Fibroblast of villous mesenchyme (primary cell): ENCODE measurements at places on chromosomes 2 and 18.

DNA sequence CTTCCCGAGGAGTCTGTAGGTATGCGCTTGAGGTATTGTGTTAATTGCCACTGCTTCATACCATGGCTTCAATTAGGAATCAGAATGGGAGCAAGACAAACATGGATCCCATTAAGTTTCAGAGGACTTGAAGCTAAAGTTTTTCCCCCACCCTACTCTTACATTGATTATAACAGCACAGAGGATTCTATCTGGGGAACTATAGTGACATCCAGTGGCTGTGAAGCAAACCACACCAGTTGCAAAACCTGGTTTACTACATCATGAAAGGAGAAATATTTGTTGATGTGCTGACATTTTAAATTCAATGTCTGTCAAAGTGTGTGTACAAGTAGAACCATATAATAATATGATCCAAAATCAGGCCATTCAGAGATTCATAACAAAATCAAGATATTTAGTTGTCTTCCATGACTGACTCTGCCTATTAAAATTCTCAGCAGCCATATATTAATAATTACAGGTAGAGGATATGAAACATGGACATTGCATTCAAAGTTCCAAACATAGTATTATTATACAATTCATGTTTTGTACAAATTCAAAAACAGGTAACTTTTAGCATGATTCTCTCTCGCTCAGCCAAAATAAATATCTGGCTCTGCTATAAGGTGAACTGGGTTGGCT is 82.9 kb downstream of the GRB14 start:
- peak; percentile 44 for DNase-seq

DNA sequence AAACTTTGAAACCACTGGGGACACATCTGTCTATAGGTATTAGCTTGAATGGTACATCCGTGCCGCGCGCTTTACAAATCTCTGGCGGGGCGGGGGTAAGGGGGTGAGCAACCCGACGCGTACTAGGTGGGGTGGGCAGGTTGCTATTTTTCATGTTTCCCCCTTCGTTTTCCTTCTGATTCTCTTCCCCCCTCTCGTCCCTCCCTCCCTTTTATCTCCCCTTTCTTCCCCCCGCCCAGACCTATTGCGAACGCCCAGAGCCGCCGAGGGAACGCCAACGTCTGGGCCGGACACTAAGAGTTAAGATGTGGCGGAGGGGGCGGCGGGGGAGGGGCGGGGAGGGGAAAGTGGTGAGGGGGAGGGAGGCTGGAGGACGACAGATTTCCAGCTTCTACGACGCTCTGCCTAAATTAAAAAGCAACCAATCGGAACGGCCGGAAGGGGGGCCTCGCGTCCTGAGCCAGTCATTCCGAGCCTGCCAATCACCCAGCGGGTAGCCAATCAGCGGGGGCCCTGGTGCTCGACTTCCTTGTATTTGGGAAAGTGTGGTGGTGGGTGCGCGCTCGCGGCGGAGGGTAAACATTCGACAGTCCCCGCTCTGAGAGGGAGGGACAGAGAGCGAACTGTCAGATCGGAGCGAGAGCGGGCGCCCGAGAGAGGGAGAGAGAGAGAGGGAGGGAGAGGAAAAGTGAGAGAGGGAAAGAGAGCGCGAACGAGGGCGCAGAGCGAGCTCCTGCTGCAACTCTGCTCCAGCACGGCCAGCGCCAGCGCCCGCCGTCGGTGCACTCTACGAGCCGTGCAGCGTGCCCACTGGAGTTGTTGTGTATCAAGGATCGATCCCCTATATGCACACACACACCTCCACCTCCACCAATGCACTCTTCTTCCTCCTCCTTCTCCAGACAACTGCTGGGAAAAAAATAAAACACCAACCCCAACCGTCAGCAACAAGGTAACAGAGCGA is at the start of gene POU3F3:
POU3F3 (plus strand) TSS at position 582 of the 964 bp plus-strand sequence. CDS start 1,396 bp downstream, outside the sequence.
- DNase-seq = peak; percentile 14

- no peak for DNase-seq
These were observed 629.4 kb downstream of the TSN start for GRCh38 chr2:122384768-122385333.

GRCh38 chr2:29146197-29146596 is 31.0 kb downstream of the CLIP4 start:
- DNase-seq = no peak

DNA sequence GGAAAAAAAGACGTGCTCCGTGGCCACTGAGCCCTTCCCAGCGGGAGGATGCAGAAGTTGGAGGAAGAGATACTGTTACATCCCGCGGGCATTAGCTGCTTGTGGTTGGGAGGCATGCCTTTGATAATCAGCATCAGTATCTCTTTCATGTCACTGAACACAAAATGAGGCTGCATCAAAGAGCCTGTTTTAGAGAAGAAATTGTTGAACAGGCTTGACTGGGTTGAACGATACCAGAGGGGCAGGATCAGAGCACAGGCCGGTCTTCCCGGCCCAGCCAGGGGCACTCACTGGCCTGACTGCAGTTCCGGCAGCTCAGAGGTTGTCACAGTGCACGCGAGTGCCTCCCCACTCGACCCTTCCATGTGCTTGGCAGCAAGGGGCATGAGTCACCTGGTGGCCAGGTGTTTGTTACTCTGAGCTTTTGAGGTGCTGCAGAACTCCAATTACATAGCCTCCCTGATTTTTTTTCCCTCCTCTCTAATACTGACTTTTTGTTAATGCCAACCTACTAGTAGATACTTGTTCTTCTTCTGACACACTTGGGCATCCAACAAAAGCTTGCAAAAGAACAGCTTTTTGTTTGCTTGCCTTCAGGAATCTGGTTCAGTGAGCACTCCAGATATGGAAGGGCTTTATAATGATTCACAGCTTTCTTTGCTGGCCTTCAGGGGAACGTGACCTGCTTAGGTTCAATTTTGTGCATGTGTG is 121.6 kb downstream of the VAPA start:
- DNase-seq = no peak

GRCh38 chr2:189129971-189130370 is 49.6 kb downstream of the COL5A2 start:
- DNase-seq = peak; percentile 72

GRCh38 chr2:181627545-181627944 is 29.4 kb downstream of the CERKL start:
- peak; percentile 14 for DNase-seq

DNA sequence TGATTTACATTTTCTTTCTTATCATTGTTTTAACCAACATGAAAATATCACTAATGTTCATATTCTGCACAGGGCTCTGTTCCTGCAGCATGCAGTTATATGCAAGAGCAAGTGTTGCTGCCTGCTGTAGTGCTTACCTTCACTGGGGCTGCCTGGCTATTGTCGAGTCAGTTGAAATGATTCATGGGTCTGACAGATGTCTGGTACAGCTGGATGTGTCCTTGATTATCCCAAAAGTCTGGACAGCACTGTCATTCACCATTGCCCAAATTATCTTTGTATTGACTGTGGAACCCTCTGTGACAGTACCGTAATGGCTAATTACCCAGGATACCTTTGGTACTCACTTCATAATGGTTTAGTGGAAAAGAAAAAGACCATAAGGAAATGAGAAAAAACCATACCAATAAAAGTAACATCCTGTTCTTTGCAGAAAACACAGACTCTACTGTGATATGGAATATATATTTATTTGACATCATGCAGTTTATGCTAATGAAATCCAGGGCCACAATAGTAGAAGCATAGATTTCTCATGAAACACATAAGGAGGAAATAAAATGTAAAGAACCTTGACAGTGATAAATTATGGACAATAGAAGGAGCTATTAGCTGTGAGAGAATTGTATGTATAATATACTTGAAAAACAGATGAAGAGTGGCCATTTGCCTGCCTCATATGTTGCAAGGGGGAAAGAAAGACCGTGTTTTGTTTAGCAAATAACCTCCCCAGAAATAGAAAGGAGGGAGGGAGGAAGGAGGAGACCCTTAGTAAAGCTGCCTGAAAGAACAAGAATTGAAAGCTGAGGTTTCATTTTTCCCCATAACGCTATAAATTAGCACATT is 249.8 kb upstream of the ATP5MC3 start:
- no peak for DNase-seq

- DNase-seq = no peak
These were observed 2.4 kb downstream of the CYP27C1 start for GRCh38 chr2:127217470-127218325.

DNA sequence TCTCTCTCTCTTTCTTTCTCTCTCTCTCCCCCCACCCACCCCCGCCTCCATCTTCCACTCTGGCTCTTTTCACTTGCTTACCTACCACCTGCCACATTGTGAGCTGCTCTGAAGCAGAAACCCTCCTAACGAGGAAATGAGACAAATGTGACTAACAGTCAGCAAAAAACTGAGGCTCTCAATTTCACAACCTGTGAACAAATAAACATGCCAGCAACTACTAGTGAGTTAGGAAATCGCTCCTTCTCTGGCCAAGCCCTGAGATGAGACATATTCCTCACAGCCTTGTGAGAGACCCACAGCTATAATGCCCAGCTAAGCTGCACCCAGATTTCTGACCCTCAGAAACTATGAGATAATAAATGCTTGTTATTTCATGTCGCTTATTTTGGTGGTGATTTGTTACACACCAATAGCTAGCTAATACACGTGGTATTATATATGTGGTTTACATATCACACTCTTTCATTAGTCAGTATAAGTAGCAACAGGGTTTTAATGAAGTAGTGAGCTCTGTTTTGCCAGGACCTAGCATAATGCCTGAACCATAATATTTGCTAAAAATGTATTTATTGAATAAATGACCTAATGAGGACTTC is 8.4 kb upstream of the ZNF521 start:
- DNase-seq = peak; percentile 7

DNA sequence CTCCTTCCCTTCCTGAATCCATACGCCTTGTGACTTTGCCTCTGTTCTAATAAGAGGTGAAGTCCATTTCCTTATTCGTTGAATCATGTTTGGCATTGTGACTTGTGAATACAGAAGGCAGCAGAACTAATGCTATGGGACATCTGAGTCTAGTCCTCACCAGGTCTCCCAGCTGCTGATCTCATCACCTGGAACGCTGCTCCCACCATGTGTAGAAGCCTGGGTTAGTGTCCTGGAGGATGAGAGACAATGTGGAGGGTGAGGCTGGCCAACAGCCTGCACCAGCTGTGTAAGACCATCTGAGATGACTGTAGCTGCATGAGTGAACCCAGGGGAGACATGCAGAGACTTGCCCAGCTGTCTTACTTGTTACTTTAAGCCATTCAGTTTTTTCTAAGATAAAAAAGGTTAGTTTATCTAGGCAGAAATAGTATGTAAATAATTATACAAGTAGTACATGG is 3.5 kb upstream of the HAAO start:
- DNase-seq = peak; percentile 51

GRCh38 chr2:69223759-69224511 is 163.1 kb downstream of the GFPT1 start:
- no peak for DNase-seq

DNA sequence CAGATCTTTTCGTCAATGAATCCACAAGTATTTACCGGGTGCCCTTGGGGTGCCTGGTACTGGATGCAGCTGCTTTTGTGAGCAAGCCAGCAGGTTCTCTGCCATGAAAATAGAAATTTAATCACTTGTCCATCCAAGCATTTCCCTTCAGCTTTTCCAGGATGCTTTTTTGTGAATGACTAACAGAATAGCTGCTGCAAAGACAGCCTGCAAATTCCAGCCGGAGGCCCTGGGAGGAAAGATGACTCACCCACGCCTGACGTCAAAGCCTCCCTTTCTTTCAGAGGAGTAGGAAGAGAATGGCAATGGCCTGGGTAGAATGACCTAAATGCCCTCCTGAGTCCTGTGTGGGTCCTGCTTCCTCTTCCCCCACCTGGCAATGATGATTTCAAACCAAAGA is 111.9 kb downstream of the AP1S3 start:
- DNase-seq = peak; percentile 98

DNA sequence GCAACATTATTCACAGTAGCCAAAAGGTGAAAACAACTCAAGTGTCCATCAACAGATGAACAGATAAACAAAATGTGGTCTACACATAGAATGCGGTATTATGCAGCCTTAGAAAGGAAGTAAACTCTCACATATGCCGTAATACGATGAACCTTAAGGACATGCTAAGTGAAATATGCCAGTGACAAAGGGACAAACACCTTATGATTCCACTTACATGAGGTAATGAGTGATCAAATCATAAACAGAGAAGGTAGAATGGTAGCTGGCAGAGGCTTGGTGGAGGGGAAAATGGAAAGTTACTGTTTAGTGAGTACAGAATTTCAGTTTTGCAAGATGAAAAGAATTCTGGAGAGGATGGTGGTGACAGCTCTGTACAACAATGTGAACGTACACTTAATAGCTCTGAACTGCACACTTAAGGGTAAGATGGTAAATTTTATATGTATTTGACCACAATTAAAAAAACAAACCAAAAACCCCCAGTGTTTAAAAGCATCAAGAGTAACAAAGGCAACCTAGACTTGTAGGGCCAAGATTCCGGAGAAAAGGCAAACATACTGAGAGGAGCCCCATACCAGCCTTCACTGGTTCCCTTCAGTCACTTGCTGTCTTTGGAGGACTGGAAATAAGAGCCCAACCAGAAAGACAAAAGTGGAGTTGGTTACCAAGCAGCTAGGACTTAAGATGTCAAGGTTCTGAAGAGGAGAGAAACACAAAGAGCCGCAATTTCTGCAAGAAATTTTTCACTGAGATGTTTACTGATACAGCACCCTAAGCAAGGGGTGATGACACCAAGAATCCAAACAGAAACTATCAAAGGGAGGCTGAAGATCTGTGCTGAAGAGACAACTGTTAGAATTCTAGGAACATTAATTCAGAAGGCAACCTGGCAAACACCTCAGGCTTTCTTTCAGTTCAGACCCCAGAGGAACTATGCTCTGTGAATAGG is 61.3 kb downstream of the CUL3 start:
- peak; percentile 18 for DNase-seq

DNA sequence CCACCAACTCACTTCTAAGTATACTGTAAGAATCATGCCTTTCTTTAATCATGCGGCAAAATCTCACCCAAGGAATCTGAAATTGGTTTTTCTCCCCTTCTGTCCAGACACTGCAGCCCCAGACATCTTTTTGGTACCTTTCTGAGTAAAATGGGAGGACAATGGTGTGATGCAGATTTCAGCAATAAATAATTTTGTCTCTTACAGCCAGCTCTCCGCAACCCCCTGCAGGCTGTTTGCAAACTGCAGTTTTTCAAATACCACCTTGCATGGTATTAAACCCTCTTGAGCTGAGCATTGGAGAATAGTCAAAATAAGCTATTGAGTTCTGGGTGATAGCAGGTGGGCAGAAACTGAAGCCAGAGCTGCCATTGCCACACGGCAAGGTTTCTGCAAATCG is 32.2 kb downstream of the GPR39 start:
- DNase-seq = peak; percentile 61

- DNase-seq = no peak
These were observed 345.0 kb downstream of the NCKAP5 start for GRCh38 chr2:133223226-133223625.

GRCh38 chr2:125643585-125643984 is 1012.4 kb upstream of the GYPC start:
- no peak for DNase-seq
